Liver (tissue), 10 donors: ENCODE measurements at places on chromosomes 2 and 18.
A peak's percentile ranks its signal among the peaks of the same experiment; 100 is the strongest.

DNA sequence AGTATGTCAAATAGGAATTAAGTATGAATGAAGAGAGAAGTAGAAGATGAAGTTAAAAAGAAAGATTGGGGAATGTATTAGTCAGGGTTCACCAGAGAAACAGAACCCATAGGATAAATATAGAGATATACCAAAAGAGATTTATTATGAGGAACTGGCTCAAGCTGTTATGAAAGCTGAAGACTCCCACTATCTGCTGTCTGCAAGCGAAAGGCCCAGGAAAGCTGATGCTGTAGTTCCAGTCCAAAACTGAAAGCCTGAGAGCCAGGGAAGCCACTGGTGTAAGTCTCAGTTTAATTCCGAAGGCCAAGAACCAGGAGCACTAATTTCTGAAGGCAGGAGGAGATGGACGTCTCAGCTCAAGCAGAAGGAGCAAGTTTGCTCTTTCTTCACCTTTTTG is 200.9 kb upstream of the FN1 start:
- DNase-seq, result no peak

DNA sequence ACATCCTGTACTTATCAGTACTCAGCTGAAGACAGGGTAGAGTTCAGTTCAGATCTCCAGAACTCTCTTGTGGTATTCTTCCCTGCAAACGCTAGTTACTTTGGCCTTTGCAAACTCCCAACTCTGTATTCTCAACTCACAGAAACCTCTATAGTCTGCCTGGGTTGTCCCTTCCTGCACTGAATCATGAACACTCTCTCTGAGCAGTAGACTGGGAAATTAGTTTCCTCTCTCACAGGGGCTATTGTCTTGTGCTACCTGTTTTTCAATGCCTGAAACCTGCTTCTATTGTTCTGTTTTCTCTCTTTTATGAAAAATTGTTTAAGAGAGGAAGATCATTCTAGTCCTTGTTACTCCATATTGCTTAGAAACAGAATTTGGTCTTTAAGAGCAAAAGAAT is 134.7 kb downstream of the VIT start:
- DNase-seq, result no peak

GRCh38 chr2:159155320-159155719 is 131.2 kb downstream of the WDSUB1 start:
- DNase-seq, result no peak

- DNase-seq, result no peak
Observed at GRCh38 chr2:179268277-179268925, 3.8 kb upstream of the SESTD1 start.

DNA sequence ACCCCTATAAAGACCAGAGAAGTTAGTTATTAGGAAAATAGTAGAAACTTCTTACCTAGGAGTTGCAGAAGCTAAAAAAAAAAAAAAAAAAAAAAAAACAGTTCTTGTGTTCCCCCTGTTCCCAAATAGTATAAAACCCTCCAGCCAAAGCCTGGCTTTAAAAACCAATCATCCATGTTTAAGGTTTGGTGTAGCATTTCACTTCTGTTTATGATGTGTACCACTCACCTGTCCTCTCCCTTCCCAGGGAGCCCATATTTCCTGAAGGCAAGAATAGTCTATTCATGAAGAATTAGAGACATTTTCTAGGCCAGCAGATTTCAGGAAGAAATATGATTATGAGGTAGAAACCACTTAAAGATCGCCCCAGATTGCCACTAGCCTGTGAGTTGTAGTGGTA is 273.6 kb downstream of the SETBP1 start:
- no peak for DNase-seq

GRCh38 chr2:25964891-25965290 is 17.4 kb downstream of the KIF3C start:
- DNase-seq, result no peak

DNA sequence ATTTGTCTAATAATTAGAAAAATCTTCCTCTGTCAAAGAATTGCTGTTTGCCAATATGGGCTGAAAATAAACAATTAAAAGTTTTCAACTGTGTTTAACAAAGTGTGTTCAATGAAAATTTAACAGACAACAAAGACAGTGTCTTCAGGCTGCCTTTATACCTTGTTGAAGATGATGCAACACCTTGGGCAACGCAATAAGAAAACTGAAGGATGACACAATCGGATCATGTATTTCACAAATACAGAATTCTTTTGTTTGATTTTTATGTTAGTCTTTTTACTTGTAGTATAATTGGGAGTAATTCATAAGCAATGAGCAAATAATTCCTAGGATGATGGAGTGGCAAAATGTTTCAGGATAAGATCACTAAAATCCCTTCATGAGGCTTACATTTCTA is 27.8 kb downstream of the CHN1 start:
- DNase-seq, result no peak

DNA sequence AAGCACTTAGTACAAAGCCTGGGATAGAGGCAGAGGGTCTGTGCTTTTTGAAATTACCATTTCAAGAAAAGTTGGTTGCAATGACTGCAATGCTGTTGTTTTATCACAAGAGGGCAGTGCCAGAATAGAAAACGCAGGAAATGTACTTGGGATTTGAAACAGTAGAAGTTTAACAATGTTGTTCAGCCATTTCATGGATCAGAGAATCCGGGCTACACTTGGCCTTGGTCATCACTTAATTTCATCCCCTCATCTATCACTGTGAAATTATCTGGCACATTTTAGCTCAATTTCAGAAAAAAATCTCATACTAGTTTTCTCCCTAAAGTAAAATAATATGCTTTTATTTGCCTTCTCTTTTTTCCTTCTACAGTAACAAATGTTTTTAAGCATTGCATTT is 70.8 kb downstream of the RAPGEF4 start:
- no peak for DNase-seq

DNA sequence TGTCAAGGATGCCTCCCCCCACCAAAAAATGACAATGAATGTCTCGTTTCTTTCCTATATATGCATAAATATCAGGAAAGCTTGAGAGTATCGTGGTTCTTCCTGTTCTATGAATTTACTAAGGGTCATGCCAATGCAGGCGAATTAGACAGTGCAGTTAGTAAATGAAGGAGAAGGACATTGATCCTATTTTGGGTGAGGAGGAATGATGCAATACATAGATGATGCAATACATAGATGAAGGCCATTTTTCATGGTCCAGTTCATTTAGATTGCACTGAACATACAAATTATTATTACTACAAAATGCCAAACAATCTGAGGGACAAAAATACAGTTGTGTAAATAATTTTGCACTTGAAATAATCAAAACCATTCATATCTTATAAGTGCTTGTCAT is 1265.0 kb downstream of the LRP1B start:
- DNase-seq, result no peak

- no peak for DNase-seq
Observed at GRCh38 chr2:201699416-201699815, 972 bp upstream of the MPP4 start.

- no peak for DNase-seq
Observed at GRCh38 chr2:237490009-237490711, 3.1 kb downstream of the MLPH start.

GRCh38 chr2:218823196-218823855 is 8.3 kb downstream of the PRKAG3 start:
- no peak for DNase-seq

- DNase-seq, result no peak
Observed at GRCh38 chr2:227378371-227378782, 729 bp downstream of the TM4SF20 start.

- DNase-seq, result no peak
Observed at GRCh38 chr2:38549071-38549704, 53.5 kb downstream of the HNRNPLL start.

- peak; percentile 35 for DNase-seq
Observed at GRCh38 chr18:26089293-26090129, 902 bp downstream of the SS18 start.

DNA sequence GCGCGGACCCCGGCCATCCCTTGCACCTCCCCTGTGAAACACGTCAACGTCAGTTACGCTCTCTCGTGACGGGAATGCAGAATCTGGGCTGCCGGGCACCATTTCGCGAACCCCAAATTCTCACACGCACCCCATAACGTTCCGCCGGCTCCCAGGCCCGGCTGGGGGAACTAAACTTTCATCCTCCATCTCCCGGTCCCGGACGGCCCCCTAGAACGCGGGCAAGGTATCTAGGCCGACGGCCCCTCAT is 544 bp downstream of the DNAJC27 start:
- DNase-seq, result no peak

GRCh38 chr18:46842583-46842982 is 74.7 kb downstream of the PIAS2 start:
- DNase-seq, result no peak

DNA sequence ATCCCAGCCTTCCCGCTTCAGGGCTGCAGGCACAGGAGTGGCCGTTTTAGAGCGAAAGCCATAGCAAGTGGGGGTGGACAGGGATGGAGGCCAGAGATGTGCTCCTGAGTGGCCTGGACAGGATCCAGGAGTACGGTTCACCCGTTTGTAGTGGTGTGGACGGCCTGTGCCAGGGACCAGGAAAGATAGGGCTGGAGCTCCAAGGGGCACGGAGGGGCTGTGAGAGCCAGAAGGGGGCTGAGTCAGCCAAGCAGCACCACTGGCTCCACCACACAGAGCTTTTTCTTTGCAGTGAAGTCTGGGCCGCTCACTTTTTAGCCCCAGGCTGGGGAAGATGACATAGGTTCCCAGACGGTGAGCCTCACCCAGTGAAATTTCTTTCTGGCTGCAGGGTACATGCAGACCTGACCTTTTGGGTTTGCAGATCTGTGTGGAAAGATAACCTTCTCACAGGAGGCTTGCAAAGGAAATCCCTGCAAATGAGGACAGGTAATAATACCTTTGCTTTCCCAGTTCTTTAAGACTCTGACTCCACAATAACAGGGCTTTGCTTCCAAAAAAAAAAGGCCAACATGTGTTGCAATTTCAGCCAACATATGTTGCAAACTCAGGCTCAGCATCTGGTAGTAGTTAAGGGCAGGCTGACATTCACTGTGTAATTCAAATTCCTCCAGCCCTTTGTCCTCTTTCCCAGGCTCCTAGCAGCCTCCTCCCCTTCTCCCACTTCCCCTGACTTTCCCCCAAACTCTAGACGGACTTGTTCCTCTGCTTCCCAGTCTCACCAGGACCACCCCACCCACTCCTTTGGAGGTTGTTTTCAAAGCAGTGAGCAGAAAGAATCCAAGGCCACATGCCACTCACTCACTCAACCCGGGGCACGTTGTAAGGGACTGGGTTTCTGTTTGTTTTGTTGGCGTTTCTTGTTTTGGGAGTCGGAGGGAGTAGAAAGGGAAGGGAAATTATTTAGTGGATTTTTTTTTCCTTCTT is 20.3 kb upstream of the LAPTM4A start:
- DNase-seq, result no peak

DNA sequence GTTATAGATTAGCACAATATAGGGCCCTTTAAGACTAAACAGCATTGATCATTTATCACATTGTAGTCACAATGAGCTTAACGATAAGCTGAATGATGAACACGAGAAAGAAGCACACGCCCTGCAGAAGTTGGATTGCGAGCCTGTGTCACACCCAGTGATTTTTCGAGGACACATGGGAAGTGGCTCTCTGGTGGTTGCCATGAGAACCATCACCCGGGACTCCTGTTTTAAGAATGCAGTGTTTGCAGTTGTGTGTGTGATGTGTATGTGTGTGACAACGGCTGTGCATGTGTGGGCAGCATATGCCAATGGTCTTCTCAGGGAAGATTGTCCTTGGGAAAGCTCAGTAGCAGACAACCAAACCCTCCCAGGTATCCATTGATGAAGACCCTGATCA is 69.2 kb downstream of the PDCL3 start:
- DNase-seq, result no peak

DNA sequence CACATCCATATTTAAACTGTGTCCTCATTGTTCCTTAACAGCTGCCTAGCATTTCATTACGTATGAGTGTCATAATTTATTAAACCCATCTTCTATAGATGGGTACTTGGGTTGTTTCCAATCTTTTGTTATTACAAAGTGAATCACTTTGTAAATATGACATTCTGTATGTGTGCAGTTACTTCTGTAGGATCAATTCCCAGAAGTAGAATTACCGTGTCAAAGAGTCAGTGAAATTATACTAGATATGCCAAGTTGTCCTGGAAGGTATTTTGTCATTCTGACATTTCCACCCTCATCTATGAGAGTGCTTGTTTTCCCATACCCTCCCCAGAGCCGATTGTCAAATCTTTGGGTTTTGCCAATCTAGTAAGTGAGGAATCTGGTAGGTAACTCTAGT is 194.5 kb upstream of the APCDD1 start:
- DNase-seq, result no peak

DNA sequence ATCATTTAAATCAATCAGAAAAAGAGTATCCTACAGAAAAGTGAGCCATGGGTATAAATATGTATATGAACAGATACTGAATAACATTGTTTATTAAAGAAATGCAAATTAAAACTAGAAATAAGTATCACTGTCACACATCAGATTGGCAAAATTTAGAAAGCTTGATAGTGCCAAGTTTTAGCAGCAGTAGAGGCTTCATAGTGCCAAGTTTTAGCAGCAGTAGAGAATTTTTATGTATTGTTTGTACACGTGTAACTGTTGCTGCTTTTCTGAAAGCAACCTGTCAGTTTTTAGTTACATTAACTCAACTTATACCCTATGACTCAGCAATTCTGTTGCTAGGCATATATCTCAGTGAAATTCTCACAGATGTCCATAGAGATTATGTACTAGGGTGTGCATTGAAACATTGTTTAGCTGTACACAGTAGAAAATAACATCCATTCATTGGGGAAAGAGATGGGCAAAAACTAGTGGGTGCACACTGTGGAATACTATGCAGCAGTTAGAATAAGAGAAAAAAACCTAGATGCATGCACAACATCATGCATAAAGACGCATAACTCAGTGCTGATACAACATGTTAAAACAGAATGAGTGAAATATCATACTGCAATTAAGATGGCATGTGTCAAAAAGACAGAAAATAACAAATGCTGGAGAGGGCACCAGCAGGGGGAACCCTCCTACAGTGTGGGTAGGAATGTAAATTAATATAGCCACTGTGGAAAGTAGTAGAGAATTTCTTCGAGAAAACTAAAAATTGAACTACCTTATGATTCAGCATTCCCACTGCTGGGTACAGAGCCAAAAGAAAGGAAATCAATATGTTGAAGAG is 294.5 kb upstream of the NT5C1B start:
- DNase-seq, result no peak

- DNase-seq, result no peak
Observed at GRCh38 chr2:188819792-188820191, 154.4 kb upstream of the COL3A1 start.

GRCh38 chr18:26133652-26134051 is at the start of gene PSMA8:
PSMA8 (plus strand) TSS chr18:26133869; CDS start chr18:26133966, 97 bp downstream.
- DNase-seq, result no peak

GRCh38 chr2:239114119-239114581 is 266.3 kb downstream of the TWIST2 start:
- no peak for DNase-seq

GRCh38 chr2:11467749-11468148 is 1.8 kb upstream of the E2F6 start:
- DNase-seq, result no peak

- DNase-seq, result no peak
Observed at GRCh38 chr2:1621041-1621440, 123.3 kb downstream of the PXDN start.
